H7 (cell line): ENCODE measurements at places on chromosomes 2 and 18.

- no peak for DNase-seq
These were observed 70.3 kb downstream of the ANTXR1 start for GRCh38 chr2:69083235-69083748.

DNA sequence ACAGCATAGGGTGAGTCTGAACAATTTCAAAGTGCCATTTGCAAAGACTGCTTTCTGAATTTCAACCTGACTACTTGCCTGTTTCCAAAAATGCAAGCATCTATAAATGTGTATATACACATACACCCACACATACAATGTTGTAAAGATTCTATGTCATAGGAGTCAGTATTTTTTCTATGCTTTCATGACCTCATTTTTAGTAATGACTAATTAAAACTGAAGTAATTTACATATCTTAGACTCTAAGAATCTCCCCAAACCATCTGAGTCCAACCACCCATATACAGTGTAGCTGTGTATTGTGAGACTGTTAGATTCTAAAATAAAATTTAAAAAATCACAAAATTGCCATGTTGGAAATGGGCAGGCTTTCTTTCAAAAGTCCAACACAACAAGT is 162.0 kb upstream of the STK17B start:
- no peak for DNase-seq

DNA sequence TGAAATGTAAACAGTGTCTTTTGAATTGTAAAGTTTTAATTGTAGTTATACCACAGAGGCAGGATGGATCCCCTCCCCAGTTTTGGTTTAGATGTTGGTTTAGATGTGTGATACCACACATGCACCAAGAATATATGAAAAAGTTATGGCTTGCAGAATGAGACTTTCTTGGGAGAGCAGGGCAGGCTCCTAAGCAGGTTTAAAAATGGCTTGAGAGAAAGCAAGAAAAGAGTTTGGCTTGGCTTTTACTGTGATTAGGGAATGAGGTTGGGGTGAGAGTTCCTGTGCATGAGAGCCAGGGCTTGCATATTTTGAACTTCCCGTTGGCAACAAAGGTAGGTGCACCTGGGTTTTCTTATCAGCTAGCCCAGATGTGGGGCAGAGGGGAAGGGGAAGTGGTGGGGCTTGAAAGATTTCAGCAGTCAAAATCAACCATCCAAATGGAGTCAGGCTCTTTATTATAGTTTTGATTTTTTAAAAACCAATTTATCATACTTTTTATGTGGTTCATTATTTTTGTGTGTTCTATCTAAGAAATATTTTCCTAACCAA is 246.9 kb downstream of the MTX2 start:
- no peak for DNase-seq

DNA sequence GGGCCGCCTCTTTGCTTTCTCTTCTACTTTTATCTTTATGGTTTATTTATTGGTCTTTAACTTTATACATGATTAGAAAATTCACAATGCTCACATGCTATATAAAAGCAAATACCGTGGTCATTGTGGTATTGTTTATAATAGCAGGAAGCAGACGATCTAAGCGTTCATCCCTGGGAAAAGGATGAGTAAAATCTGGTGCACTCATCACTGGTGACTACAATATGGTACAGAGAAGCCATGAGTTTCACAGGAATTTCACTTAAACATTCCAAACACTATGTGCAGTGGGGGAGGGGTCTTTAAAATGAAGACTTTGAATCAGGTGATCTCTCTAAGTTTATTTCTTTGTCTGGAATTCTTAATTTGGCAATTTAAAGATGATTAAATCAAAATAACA is 97.9 kb downstream of the SCN3A start:
- no peak for DNase-seq

DNA sequence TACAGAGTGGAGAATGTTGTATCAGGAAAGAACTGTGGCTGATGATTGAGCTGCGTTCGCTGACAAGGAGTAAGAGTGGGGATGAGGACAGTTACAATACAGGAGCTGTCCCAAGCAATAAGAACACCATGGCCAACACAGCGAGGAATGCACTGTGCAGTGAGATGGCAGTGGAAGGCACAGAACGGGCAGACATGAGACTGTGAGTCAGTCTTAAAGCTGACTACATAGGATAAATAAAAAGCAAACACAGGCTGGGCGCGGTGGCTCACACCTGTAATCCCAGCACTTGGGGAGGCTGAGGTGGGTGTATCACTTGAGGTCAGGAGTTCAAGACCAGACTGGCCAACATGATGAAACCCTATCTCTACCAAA is 89.8 kb downstream of the CABYR start:
- no peak for DNase-seq

- DNase-seq: no peak
These were observed 50.9 kb downstream of the PLEKHA3 start for GRCh38 chr2:178531168-178531567.

- DNase-seq: no peak
These were observed 38.3 kb downstream of the SRSF7 start for GRCh38 chr2:38712871-38713270.

DNA sequence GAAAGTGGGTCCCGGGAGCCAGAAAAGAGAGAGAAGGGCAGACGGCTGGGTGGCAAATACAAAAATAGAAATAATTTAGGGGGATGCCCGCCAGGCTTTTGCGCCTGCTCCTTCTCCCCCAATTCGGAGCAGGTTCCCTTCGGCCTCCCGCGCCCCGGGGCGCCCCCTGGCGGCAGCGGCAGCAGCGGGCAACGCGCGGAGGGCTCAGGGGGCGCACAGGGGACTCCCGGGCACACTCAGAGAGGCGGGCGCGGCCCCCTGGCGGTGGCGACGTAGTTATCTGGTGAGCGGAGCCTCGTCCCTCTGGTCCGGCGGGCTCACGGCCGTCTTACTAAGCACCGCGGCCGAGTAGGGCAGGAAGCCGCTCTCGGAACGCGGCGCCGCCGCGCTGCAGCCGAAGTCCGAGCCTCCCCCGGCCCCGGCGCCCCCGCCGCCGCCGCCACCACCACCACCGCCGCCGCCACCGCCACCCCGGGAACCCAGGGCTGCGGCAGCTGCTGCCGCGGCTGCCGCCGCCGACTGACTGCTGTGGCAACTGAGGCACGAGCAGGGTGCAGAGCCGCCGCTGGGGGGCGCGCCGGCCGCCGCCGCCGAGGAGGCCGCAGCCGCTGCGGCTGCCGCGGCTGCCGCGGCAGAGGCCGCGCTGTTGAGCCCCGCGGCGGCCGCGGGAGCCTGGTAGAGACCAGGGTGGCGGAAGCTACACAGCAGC is 3.8 kb downstream of the EVX2 start:
- DNase-seq: peak; percentile 97

DNA sequence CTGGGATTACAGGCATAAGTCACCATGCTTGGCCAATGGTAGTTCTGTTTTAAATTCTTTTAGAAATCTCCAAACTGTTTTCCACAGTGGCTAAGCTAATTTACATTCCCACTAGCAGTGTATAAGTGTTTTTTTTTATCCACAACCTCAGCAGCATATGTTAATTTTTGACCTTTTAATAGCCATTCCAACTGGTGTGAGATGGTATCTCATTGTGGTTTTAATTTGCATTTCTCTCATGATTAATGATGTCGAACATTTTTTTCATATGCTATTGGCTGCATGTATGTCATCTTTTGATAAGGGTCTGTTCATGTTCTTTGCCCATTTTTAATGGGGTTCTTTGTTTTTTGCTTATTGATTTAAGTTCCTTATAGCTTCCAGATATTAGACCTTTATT is 20.0 kb downstream of the MOCOS start:
- no peak for DNase-seq

GRCh38 chr2:232174662-232175061 is 203.9 kb upstream of the ALPP start:
- no peak for DNase-seq

- DNase-seq: peak; percentile 97
These were observed 10.8 kb downstream of the SIX3 start for GRCh38 chr2:44952143-44952805.

GRCh38 chr18:23966909-23967308 is 47.6 kb upstream of the TTC39C start:
- no peak for DNase-seq

- no peak for DNase-seq
These were observed 79.3 kb upstream of the LGALSL start for GRCh38 chr2:64374686-64375085.

DNA sequence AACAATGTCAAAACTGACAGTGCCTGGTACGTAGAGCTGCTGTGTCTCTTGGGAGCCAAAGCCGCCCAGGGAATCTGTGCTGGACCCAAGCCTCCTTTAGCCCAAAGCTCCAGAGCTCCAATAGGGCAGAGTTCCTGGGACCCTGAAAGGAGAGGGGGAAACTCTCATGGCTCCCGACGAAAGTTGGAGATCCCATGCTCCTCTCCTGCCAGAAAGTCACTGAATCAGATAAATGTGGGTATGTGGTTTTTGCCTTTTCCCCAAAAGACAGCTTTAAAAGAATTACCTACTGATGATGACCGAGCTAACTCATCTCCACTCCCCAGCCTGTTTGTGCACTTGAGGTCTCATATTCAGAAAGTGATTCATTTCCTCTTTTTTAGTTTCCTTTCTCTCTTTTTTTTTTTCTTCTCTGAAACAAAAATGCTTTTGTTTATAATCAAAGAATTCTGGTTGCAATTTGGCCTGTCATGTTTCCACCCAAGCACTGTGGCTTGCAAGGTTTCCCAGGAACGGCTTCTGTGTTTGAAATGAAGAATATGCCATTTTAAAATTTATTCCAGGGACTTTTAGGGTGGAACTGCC is 14.1 kb upstream of the PMAIP1 start:
- DNase-seq: no peak

GRCh38 chr2:156423674-156424282 is 12.4 kb upstream of the GPD2 start:
- DNase-seq: no peak

DNA sequence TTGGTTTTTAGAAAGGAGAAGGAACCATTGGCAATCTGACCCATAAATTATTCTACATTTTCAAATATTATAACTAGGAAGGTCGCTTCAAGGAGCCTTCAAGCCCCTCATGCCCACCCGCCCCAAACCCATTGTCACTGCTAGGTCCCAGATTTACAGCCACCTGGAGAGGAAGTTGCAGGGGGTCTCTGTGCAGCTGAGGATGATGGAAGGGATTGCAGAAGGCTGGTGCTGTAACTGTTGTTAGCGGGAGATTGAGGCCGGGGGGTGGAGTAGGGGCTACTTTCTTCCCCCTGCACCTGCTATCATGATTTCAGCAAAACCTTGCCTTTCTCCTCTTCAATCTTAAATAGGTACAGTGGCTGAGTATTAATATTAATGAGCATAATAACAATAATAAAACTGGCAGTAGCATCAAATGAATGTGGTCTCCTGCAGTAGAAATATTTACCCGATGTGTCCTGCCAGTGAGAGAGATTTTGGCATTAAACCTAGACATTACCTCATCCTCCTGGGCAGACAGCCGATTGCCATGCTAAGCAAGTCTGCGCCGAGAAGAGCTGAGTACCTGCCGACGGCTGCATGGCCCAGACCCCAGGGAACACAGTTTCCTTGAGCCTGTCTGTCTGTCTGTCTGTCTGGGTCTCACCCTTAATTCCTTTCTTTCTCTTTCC is 225.4 kb downstream of the FAM210A start:
- no peak for DNase-seq
